ENCODE measurements at places on chromosomes 3 and 15.

DNA sequence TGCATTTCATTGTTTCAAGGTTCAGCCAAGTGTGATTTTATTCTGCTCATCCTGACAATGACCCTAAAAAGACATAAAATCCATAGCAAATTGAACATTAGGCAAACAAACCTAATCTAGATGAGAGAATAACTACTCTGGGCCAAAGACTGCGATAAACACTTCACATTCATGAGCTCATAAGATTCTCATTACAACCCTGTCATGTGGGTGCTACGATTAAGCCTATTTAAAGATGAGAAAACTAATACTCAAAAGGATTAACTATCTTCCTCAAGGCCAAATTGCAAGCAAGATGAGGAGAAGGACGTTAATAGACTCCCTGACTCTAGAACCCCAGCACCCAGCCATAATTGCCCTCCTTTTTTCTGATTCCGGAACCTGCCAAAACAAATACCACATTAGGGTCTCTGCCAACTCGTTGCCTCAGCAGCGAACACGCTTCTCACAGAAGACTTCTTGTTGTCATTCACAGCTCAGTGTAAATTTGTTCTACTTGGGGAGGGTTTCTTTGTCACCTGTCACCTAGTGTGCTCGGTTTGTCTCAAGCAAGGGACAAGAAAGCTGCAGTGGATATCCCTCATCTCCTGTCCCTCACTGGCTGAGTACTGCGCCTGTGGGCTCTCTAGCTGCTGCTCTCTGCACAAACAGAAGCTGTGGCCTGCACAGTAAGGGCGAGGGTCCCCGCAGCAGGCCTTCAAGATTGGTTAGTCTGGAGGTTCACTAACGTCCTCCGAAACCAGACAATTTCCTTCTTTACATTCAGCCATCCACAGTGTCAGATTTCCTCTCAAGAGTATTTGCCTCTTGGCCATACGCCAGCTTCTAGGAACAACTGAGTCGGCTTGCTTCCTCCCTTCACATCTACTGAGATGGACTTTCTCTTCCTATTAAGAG, 200.0 kb upstream of the UBE2E2 start:
- DNase-seq: no peak

- no peak for DNase-seq
Measured at GRCh38 chr15:70342554-70343548, 245.1 kb upstream of the TLE3 start.

GRCh38 chr3:150292891-150293290, 115.2 kb upstream of the TSC22D2 start:
- no peak for DNase-seq

DNA sequence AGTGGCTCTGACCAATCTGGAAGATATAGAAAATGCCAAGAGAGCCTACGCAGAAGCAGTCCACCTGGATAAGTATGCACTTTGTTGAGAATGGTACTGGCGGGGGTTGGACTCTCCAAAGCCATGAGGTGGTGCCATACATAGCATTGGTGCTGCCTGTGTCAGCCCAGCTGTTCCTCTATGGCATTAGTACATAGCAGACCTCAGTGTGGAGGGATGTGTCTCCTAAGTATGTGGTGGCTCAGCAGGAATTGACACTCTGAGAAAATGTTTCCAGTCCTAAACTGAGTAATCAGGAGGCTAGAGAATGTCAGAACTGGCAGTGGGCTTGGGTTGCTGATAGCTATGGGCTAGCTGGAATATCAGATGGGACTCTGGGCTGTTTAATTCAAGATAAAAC, 48.4 kb downstream of the ADPGK start:
- DNase-seq: no peak

DNA sequence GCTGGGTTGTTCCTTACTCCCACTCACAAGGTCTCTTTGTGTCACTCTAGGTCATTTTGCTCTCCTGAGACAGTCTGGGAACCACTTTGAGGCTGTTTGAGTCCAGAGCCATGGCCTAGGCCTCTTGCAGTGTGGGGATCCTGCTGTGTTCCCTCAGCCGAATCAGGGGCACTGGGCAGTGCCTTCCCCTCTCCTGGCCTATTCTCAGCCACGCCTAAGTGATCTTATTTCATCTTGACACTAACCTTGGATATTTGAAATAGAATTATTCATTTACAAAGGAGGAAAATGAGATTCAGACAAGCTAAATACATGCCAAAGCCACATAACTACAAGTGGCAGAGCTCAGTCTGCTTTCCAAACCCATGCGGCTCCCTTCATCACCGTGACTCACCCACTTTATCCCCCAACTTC, 557.2 kb upstream of the TBL1XR1 start:
- DNase-seq: no peak

DNA sequence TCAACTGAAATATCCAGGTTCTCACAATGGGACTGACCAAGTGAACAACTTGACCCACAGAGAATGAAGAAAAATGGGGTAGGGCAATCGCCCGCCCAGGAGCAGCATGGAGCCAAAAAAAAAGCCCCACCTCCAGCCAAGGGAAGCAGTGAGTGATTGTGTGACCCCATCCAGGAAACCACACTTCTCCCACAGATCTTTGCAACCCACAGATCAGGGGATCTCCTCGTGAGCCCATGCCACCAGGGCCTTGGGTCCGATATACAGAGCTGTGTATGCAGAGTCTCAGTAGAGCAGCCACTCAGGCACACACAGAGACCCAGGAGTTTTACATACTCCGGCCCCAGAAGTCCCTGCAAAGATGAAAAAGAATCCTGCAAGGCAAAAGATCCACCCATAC, 35.7 kb downstream of the PYGO1 start:
- no peak for DNase-seq

GRCh38 chr15:94231723-94232468, 535 bp downstream of the MCTP2 start:
- no peak for DNase-seq

GRCh38 chr3:65878831-65879230, 159.9 kb downstream of the MAGI1 start:
- DNase-seq: no peak

GRCh38 chr3:136078421-136079364, 113.2 kb downstream of the PPP2R3A start:
- DNase-seq: no peak

- no peak for DNase-seq
Measured at GRCh38 chr15:93485438-93486327, 396.7 kb upstream of the RGMA start.

DNA sequence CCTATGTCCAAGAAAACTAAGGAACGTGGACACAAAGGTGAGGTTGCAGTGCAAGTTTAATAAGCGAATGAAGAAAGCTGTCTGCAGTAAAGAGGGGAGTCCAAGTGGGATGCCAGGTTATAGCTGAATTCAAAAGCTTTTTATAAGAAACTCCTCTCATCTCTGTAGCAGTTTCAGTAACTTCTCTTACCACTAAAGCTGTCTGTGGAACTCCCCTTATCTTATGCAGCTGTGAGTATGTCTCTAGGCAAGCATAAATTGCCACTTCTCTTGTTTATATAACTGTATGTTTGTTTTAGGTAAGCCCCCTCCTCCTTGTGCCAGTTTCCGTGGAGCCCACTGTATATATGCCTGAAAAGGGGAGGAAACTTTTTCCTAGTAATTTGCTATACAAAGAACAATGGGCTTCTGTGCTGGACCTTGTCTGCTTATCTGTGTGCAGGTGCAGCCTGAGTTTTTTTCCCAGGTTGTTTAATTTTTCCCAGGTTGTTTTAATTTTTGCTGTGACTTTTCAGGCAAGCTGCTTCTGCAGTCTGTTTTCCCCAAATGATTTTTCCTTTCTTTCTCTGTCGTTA, 875.1 kb upstream of the EPHA6 start:
- no peak for DNase-seq

DNA sequence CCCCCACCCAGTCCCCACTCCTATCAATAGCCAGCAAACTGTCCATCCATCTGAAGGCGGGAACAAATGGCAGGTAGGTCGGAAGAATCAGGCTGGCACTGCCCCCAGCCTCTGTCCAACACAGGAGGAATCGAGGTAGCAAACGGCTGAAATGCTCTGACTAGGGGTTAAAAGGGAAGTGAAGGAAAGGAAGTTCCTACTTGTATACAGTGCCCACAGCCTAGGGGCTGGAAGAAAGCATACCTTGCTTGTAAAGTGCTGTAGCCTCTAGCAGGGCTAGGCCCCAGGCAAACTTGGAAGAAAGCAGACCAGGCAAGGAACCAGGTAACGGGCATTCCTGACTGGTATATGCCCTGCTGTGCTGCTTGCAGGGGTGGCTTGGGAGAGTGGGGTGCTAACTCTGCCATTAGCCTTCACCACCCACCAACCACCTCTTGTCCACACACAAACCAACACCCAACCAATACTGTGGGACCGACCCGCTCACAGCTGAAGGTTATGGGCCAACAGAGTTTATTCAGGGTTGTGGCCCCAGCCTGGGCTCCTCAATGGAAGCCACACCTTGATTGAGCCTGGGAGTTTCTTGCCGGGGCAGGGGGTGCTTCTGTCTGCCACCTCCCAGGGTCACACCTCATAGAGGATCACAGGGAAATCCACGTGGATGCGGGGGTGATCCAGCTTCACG, 2.4 kb downstream of the TUSC2 start:
- DNase-seq: no peak

DNA sequence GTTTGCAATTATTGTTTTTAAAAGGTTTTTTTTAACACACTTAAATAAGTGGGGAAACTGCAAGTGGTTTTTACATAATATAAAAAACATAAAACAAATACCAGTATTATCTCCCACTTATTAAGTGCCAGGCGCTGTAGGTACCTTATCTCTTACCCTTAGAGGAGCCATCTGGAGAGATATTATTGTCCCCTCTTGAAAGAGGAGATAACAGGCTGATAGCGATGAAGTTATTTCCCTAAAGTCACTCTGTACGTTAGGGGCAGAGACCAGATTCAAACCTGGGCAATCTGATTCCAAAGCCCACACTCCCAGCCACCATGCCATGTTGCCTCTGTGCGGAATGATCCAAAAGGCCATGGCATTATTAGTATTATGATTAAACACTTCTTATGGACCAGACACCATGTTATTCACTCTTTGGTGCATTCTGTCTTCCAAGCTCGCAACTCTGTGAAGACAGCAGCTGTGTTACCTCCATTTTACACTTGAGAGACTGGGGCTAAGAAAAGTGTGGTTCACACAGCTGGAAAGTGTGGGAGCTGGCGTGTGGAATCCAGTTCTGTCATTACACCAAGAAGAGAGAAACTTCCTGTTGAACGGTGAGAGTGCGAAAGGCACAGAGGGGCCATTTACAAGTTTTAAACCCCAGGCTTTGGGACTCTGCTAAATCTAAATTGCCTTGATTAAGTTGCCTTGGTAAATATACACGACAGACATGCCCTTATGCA, 79.9 kb upstream of the MITF start:
- DNase-seq: no peak

DNA sequence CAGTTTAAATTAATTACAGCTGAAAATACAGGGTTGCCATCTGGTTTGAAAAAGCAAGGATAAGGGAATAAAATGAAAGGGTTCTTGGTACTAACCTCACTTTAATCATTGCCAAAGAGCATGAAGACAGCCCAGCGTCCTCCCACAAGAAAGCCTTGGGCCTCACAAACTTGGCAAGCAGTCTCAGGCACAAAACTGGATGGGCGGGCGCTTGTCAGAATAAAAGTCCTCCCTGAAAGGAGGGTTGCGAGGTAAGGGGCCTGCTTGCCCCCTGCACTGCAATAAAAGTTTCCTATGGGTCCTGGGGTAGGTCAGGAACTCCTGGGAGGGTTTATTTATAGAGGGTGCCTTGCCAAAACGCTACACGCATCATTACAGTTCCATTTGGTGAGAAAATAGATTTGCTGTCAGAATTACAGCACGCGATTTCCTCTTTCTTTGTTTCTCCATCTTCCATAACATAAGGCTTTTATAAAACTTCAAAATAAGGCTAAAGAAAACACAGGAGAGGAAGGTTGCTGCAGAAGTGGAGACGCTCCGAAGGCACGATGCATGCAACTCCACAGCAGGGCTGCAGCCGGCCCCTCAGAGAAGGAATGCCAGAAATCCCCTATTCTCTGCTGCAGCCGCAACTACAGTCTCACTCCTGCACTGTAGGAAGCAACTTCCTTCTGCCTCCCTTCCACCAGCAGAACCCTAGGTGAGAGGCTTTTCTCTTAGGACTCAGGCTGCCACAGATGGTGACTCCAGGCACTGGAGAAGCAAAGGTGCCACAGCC, 61.3 kb downstream of the VGLL4 start:
- no peak for DNase-seq

GRCh38 chr15:96428742-96429141, 98.2 kb downstream of the NR2F2 start:
- DNase-seq: no peak

- DNase-seq: no peak
Measured at GRCh38 chr15:74234598-74234875, 1.6 kb upstream of the CCDC33 start.

GRCh38 chr3:44058022-44058867, 183.4 kb upstream of the TOPAZ1 start:
- peak; percentile 23 for DNase-seq

- no peak for DNase-seq
Measured at GRCh38 chr3:159091936-159092335, 290.1 kb downstream of the MFSD1 start.

- no peak for DNase-seq
Measured at GRCh38 chr15:98727115-98728040, 79.0 kb downstream of the IGF1R start.

- no peak for DNase-seq
Measured at GRCh38 chr3:184234224-184234623, 4.8 kb downstream of the VWA5B2 start.

DNA sequence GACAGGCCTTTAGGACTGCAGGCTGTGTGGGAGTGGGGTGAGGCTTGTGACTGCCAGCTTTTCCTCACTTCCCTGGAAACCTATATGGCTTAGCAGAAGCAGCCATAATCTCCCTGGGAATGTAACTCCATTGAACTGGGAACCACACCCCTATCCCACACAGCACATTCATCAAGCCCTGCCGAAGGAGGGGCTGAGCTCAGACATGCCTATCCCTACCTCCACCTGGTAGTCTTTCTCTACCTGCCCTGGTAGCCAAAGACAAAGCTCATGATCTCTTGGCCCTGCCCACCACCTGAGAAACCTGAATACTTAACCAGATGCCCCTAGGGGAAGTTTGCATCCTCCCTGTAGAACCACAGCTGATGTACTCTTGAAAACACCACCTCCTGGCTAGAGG, 219.8 kb downstream of the UNC13C start:
- no peak for DNase-seq

- no peak for DNase-seq
Measured at GRCh38 chr3:106985721-106986120, 391.5 kb upstream of the CCDC54 start.

- DNase-seq: no peak
Measured at GRCh38 chr3:85726241-85726640, 767.5 kb downstream of the CADM2 start.

- DNase-seq: no peak
Measured at GRCh38 chr3:170471149-170471548, 52.5 kb downstream of the CLDN11 start.

Data from stimulated activated CD4-positive, alpha-beta T cell treated with anti-CD3 and anti-CD28 coated beads, Interleukin-1b, Interleukin-23, amount 100 ng/mL, for 24 hours (primary cell).